ENCODE measurements at places on chromosomes 6 and 20. TPM values are rescaled to one million over a fixed set of nuclear protein-coding genes. Genes with fewer than 3 reads are reported as not detected.

Gene HLA-DMB
- total RNA-seq, result 0.83 TPM

DNA sequence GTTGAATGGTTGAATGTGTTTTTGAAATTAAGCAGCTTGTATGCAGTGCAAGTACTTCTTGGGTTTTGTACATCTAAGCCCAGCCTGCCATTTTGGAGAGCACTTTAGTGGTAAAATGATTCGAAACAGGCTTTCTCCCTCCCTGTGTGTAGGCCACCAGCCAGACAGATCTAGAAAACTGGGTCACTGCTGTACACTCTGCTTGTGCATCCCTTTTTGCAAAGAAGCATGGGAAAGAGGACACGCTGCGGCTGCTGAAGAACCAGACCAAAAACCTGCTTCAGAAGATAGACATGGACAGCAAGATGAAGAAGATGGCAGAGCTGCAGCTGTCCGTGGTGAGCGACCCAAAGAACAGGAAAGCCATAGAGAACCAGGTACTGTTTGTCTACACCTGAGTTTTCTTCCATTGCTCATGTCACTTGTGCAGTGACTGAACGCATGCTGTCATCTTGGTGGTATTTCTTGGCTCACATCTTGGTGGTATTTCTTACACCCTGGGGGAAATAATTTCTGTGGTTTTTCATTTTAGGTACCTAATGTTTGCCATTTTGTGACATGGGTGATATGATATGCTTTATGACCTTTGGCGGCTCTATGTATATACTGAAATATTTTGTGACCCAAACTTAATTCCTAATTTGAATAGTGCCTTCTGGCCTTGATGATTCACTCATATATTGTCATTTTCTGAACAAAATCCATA, 115.7 kb upstream of the CLDN20 start:
- peaks cover 5% of the 10 kb centered on the region for H3K4me1 ChIP-seq
- no peak overlapping the region for H3K27ac ChIP-seq
- no peak overlapping the region for H3K4me3 ChIP-seq
- no peaks in the 10 kb centered on the region for H3K27me3 ChIP-seq
- no peaks in the 10 kb centered on the region for H3K36me3 ChIP-seq

GRCh38 chr6:36318690-36319435, 17.8 kb downstream of the BNIP5 start:
- H3K27ac ChIP-seq, result no peak overlapping the region
- no peak overlapping the region for H3K4me3 ChIP-seq
- peaks cover 10% of the 10 kb centered on the region for H3K27me3 ChIP-seq
- no peak for DNase-seq
- H3K36me3 ChIP-seq, result no peaks in the 10 kb centered on the region
- H3K4me1 ChIP-seq, result no peaks in the 10 kb centered on the region

Gene PREX1
- 3.1 TPM for total RNA-seq

Gene RIPOR3
- total RNA-seq, result 4.1 TPM
